Endothelial cell of umbilical vein (primary cell): ENCODE measurements at places on chromosomes 6 and 20. TPM values are rescaled to one million over a fixed set of nuclear protein-coding genes. Genes with fewer than 3 reads are reported as not detected.
A peak's percentile ranks its signal among the peaks of the same experiment; 100 is the strongest.

Gene BPIFA1
- polyA plus RNA-seq: not detected in 2 replicates

DNA sequence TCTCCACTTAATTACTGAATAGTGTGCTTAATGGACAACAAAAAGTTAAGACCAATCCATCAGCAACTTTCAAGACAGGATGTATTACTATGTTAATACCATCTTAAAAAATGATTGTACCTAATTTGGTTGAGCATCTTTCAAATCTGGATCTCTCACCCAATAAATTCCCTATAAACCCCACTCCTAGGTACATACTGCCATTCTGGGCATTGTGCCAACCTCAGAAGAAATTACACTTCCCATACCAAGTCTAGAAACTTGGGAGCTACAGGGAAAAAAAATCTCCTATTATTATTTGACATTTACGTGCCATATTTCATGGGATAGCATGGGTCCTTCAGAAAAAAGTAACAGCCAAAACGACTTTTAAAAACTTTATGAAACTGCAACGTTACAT lies 5.1 kb downstream of the SYNCRIP start:
- peaks cover 20% of the 10 kb centered on the region for H3K4me1 ChIP-seq
- H3K27ac ChIP-seq: no peak overlapping the region
- DNase-seq: no peak
- no peak overlapping the region for H3K4me3 ChIP-seq
- H3K36me3 ChIP-seq: peaks cover 34% of the 10 kb centered on the region

GRCh38 chr6:53431704-53432103 lies 83.0 kb upstream of the ELOVL5 start:
- DNase-seq: no peak
- no peak overlapping the region for H3K27ac ChIP-seq
- H3K27me3 ChIP-seq: peaks cover 4% of the 10 kb centered on the region
- H3K36me3 ChIP-seq: no peaks in the 10 kb centered on the region

GRCh38 chr20:49794336-49795134 lies 18.1 kb upstream of the SLC9A8 start:
- DNase-seq: no peak
- peaks cover 15% of the 10 kb centered on the region for H3K4me1 ChIP-seq
- H3K27me3 ChIP-seq: no peaks in the 10 kb centered on the region

DNA sequence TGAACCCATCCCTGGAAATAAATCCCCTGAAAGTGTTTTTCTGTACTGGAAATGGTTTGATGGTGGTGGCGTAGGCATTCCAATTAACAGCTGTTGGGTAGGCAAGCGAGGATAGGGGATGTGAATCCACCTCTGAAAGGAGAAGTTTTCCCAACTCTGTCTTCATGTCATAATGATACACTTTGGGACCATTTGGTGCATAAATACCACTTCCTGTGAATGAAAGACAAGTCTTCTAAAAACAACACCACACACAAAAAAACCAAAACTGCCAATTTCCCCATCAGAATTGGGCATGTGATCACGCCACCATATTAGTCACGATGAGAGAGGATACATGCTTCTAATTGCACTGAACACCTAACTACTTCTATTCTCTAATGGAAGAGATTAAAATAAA lies 6.4 kb downstream of the VNN2 start:
- H3K27me3 ChIP-seq: no peaks in the 10 kb centered on the region
- DNase-seq: no peak
- no peaks in the 10 kb centered on the region for H3K36me3 ChIP-seq
- no peak overlapping the region for H3K27ac ChIP-seq
- H3K4me3 ChIP-seq: no peak overlapping the region

Gene ANKRD66
- not detected in 2 replicates for polyA plus RNA-seq

DNA sequence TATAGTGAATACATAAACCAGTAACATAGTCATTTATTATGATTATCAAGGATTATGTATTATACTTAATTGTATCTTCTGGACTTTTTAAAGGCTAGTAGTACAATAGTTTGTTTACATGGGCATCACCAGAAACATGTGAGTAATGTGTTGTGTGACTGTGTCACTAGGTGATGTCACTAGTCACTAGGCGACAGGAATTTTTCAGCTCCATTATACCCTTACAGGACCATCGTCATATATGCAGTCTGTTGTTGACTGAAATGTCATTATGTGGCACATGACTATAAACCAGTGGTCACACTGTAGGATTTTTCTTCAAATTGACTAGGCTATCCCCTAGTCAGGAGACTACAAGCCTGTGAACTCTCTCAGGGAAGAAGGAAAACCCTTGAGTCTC lies 86.5 kb upstream of the CENPW start:
- H3K36me3 ChIP-seq: no peaks in the 10 kb centered on the region
- no peaks in the 10 kb centered on the region for H3K27me3 ChIP-seq
- peaks cover 3% of the 10 kb centered on the region for H3K4me1 ChIP-seq
- DNase-seq: no peak
- H3K27ac ChIP-seq: no peak overlapping the region

Gene CNKSR3
- 2.3 TPM in 2 replicates for polyA plus RNA-seq

DNA sequence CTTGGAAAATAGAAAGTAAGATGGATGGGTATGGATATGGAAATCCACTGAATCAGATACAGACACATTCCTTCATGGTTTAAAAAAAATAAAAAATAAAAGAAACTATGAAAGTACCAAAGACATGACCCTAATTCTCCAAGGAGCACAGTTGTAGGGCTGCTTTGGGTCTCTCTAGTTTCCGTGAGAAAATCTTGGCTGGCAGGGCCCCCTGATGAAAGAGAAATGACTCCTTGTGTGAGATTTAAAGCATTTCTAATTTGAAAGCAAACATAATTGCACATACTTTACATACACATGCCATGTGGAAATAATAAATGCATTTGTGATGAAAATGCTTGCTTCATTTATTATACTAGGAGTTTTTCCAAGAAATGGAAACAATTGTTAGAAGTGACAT lies 593.9 kb upstream of the BTBD3 start:
- no peak overlapping the region for H3K27ac ChIP-seq
- no peaks in the 10 kb centered on the region for H3K36me3 ChIP-seq
- H3K27me3 ChIP-seq: no peaks in the 10 kb centered on the region
- no peak overlapping the region for H3K4me3 ChIP-seq
- H3K4me1 ChIP-seq: no peaks in the 10 kb centered on the region

Gene ENPP1
- 0.36 and 0.46 TPM in 2 replicates for polyA plus RNA-seq

- H3K36me3 ChIP-seq: no peaks in the 10 kb centered on the region
- no peaks in the 10 kb centered on the region for H3K27me3 ChIP-seq
- no peak for DNase-seq
- peaks cover under 1% of the 10 kb centered on the region for H3K4me1 ChIP-seq
- H3K27ac ChIP-seq: no peak overlapping the region
These were observed 288.0 kb downstream of the ADGB start for GRCh38 chr6:146886587-146887446.

DNA sequence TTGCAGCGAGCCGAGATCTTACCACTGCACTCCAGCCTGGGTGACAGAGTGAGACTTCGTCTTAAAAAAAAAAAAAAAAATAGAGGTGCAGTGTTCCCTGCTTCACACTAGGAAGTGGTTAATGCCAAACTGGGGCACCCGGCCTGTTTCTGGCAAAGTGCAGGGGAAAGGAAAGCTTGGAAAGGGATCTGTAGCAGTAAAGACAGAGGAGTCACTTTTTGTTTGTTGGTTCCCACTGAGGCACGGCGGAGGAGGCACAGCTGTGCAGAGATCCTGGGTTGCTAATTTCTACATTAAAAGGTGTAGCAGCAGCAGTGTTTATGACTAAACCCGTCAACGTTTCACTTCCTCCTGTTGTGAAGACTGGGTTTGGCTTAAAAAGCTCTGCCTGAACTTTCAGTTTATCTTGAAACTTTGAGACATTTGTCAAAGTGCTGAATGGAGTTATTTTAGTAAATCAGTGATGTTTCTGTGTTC lies 125.6 kb downstream of the CARMIL1 start:
- H3K27ac ChIP-seq: no peak overlapping the region
- H3K27me3 ChIP-seq: no peaks in the 10 kb centered on the region
- H3K4me1 ChIP-seq: no peaks in the 10 kb centered on the region
- no peak overlapping the region for H3K4me3 ChIP-seq

DNA sequence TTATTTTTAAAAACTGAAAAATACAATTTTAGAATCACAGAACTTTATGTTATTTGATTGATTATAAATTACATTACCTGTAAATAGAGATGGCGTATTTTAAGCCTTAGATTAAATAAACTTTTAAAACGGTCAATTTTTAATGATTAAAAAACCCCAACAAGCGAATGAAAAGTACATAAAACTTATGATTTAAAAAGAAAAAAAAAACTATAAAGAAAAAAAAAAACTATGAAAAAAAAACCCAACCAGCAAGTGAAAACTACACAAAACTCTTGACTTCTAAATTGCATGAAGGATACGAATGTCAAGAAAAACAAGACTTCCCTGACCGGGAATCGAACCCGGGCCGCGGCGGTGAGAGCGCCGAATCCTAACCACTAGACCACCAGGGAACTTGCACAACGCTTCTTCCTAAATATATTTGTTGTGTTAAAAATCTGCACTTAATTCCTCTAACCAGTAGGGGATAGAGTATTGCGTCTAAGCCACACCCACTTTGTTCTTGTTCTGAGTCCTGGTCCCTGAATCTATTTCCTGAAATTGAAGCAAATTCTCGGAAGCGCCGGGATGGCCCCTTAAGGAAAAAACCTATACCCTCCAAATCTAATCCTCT lies 10.7 kb upstream of the NCOA7 start:
- H3K36me3 ChIP-seq: no peaks in the 10 kb centered on the region
- H3K4me3 ChIP-seq: peak overlapping the region; percentile 62
- H3K27ac ChIP-seq: peak overlapping the region; percentile 94
- H3K27me3 ChIP-seq: peaks cover 10% of the 10 kb centered on the region

DNA sequence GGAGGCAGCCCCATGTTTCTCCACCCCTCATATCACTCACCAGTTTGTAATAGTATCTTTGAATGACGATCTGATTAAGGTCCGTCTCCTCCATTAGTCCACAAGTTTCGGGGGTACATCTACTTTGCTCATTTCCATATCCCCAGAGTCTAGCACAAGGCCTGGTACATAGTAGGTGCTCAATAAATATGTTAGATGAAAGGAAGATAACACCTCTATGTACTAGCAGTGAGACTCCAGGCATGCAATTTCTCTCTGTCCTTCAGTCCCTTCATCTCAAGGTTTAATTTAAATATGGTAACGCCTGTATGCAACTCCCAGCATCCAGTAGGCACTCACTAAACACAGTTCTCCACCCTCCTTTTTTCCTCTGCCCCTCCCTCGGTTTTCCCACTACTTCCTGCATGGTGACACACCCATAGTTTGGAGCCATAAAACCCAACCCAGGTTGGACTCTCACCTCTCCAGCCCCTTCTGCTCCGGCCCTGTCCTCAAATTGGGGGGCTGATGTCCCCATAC lies 461 bp upstream of the HNF4A start:
- H3K36me3 ChIP-seq: no peaks in the 10 kb centered on the region
- no peak overlapping the region for H3K27ac ChIP-seq
- no peaks in the 10 kb centered on the region for H3K27me3 ChIP-seq
- no peaks in the 10 kb centered on the region for H3K4me1 ChIP-seq
- H3K4me3 ChIP-seq: no peak overlapping the region
- DNase-seq: no peak

- peaks cover 2% of the 10 kb centered on the region for H3K27me3 ChIP-seq
- H3K36me3 ChIP-seq: no peaks in the 10 kb centered on the region
- no peaks in the 10 kb centered on the region for H3K4me1 ChIP-seq
- no peak overlapping the region for H3K27ac ChIP-seq
These were observed 122.8 kb downstream of the CCDC170 start for GRCh38 chr6:151616600-151616999.

- DNase-seq: no peak
- H3K36me3 ChIP-seq: no peaks in the 10 kb centered on the region
- H3K27me3 ChIP-seq: peaks cover 7% of the 10 kb centered on the region
- no peaks in the 10 kb centered on the region for H3K4me1 ChIP-seq
These were observed 60.7 kb upstream of the LAMA2 start for GRCh38 chr6:128822271-128822670.

DNA sequence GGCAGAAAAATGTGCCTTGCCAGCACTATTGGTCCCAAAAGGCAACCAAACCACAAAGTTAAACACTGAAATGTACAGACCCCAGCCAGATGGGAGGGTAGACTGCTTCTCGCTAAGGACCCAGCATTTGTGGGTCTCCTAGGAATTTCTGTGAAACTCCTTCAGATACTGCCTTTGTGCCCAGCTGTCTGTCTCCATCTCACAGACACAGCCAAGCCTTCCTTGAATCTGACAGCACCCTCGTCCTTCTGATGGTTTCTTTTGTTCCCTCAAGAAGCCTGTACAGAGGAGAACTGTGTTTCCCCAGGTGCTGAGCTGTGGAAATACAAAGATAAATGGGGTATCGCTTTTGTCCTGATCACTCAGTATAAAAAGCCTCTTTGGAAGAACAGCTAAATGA lies 254.0 kb upstream of the TAB2 start:
- H3K27ac ChIP-seq: no peak overlapping the region
- H3K4me1 ChIP-seq: peaks cover 10% of the 10 kb centered on the region
- H3K27me3 ChIP-seq: peaks cover 34% of the 10 kb centered on the region
- no peak overlapping the region for H3K4me3 ChIP-seq

Gene GPANK1
- 13.3 and 17.5 TPM in 2 replicates for polyA plus RNA-seq

DNA sequence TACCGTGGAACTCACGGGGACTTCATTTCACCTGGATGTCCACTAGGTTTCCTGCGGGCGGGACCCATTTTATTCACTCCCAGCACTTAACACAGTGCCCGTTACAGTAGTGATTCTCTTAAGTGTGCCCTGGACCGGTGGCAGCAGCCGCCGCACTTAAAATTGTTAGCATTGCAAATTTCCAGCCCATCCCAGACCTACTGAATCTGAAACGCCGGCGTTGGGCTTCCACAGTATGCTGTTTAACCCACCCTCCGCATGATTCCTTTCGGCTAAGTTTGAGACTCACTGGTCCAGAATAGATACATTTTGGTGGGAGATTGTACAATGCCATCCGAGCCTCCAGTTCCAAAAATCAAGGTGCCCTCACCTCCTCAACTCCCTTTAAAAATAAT lies 967 bp downstream of the SMPDL3A start:
- peak overlapping the region; percentile 31 for H3K27ac ChIP-seq
- H3K27me3 ChIP-seq: peaks cover 21% of the 10 kb centered on the region
- peak overlapping the region; percentile 58 for H3K4me3 ChIP-seq
- no peaks in the 10 kb centered on the region for H3K36me3 ChIP-seq
- H3K4me1 ChIP-seq: peaks cover 6% of the 10 kb centered on the region

DNA sequence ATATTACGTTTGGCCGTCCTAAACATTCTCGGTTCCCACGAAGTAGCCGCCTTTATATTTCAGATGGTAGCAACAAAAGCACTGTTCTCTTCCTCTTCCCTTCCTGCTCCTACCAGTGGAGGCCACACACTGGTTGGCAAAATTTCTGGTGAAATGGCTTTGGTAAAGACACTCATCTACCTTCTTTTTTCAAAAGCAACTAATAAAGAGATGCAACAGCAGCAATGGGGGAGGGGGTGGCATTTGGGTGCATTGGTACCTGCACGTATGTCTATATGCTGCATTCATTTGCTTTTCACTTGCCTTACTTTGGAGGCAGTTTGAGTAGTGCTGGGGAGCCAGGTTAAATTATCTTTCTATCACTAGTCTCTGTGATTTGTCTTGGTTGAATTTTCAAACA lies 6.0 kb downstream of the POU3F2 start:
- no peak overlapping the region for H3K4me3 ChIP-seq
- H3K4me1 ChIP-seq: peaks cover under 1% of the 10 kb centered on the region
- H3K36me3 ChIP-seq: no peaks in the 10 kb centered on the region

- DNase-seq: no peak
- H3K36me3 ChIP-seq: no peaks in the 10 kb centered on the region
- no peak overlapping the region for H3K27ac ChIP-seq
- no peaks in the 10 kb centered on the region for H3K4me1 ChIP-seq
These were observed 1.6 kb upstream of the PCK1 start for GRCh38 chr20:57559289-57559634.

Gene TRIM31
- not detected in 2 replicates for polyA plus RNA-seq

GRCh38 chr6:125970760-125971159 lies 14.2 kb downstream of the HINT3 start:
- peaks cover 3% of the 10 kb centered on the region for H3K36me3 ChIP-seq
- no peak overlapping the region for H3K4me3 ChIP-seq
- no peaks in the 10 kb centered on the region for H3K4me1 ChIP-seq
- H3K27me3 ChIP-seq: no peaks in the 10 kb centered on the region
- DNase-seq: no peak
